B cell (primary cell): ENCODE measurements at places on chromosomes 7 and 10. TPM values are rescaled to one million over a fixed set of nuclear protein-coding genes. Genes with fewer than 3 reads are reported as not detected.
A peak's percentile ranks its signal among the peaks of the same experiment; 100 is the strongest.

GRCh38 chr7:156988343-156989185 lies 21.9 kb downstream of the MNX1 start:
- no peaks in the 10 kb centered on the region for H3K36me3 ChIP-seq
- H3K27ac ChIP-seq: no peak overlapping the region
- H3K4me3 ChIP-seq: no peak overlapping the region
- H3K4me1 ChIP-seq: no peaks in the 10 kb centered on the region

GRCh38 chr10:110562348-110562747 lies 5.1 kb upstream of the SMC3 start:
- H3K27ac ChIP-seq: no peak overlapping the region
- no peak overlapping the region for H3K4me3 ChIP-seq
- no peak for DNase-seq
- H3K4me1 ChIP-seq: peaks cover 5% of the 10 kb centered on the region
- H3K27me3 ChIP-seq: peaks cover 10% of the 10 kb centered on the region

DNA sequence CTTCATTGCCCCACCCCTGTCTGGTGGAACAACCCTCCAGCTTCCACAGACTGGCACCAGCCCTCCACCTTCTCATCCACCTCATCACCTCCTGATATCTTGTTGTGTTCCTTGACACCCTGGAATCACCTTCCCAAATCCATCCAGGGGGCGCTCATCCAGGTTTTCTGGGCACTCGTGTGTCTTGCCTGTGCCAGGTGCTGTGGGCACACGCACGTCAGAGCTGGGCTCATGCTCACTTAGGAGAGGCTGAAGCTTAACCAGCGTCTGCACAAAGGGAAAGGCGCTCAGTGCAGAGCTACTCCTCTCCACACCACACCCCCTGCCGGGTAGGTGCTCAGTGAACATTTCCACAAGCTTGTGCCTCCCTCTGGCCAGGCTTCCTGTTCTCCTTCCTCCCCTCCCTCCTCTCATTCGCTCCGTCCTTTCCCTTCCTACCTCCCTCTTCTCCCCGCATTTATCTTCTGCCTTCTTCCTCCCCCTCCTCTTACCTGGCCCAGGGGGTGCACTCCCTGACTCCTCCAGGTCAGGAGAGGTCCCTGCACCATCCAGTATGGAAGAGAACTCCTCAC lies 4.8 kb downstream of the ADCYAP1R1 start:
- H3K36me3 ChIP-seq: no peaks in the 10 kb centered on the region
- H3K4me3 ChIP-seq: no peak overlapping the region
- H3K27me3 ChIP-seq: peaks cover 12% of the 10 kb centered on the region
- DNase-seq: no peak
- no peaks in the 10 kb centered on the region for H3K4me1 ChIP-seq

- no peaks in the 10 kb centered on the region for H3K36me3 ChIP-seq
- H3K4me1 ChIP-seq: no peaks in the 10 kb centered on the region
- H3K27ac ChIP-seq: no peak overlapping the region
- DNase-seq: no peak
- no peaks in the 10 kb centered on the region for H3K27me3 ChIP-seq
These were observed 119.0 kb upstream of the KCNMA1 start for GRCh38 chr10:77756319-77757232.

GRCh38 chr7:121544726-121545125 lies 148.6 kb upstream of the FAM3C start:
- no peak overlapping the region for H3K27ac ChIP-seq
- no peaks in the 10 kb centered on the region for H3K36me3 ChIP-seq
- H3K4me3 ChIP-seq: no peak overlapping the region
- no peaks in the 10 kb centered on the region for H3K4me1 ChIP-seq
- DNase-seq: no peak
- no peaks in the 10 kb centered on the region for H3K27me3 ChIP-seq

- no peaks in the 10 kb centered on the region for H3K27me3 ChIP-seq
- H3K27ac ChIP-seq: no peak overlapping the region
- no peaks in the 10 kb centered on the region for H3K36me3 ChIP-seq
These were observed 84.0 kb downstream of the ANLN start for GRCh38 chr7:36473454-36474282.

GRCh38 chr7:4006687-4007086 lies 675.4 kb upstream of the FOXK1 start:
- no peak for DNase-seq
- no peak overlapping the region for H3K4me3 ChIP-seq
- no peaks in the 10 kb centered on the region for H3K36me3 ChIP-seq
- H3K27me3 ChIP-seq: no peaks in the 10 kb centered on the region

DNA sequence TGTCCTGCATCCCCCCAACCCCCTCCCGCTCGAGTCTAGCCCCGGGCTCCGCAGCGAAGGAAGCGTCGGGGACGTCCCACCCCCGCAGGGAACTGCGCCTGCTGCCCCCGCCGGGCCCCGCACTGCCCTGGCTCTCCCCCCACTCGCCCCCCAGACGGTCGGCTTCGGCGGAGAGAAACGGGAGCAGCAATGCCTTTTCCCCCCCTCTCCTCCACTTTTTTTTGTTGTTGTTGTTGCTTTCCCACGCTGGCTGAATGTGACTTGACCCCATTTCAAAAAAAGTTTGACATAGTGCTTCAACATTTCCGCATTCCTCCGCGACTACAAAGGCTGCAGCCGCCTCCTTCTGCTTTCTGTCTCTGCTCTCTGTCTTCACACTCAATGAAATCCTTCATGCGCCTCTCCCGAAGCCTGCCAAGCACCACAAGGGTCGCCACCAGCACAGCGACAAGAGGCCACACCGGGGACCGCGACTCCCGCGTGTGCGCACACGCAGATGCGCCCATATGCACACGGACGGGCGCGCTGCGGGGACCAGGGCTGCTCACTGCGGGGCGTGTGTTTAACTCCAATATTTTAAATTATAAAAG lies 1.0 kb downstream of the CDK6 start:
- H3K27me3 ChIP-seq: no peaks in the 10 kb centered on the region
- H3K4me3 ChIP-seq: peak overlapping the region; percentile 88
- H3K27ac ChIP-seq: peak overlapping the region; percentile 55
- H3K36me3 ChIP-seq: no peaks in the 10 kb centered on the region

- peaks cover 24% of the 10 kb centered on the region for H3K4me1 ChIP-seq
- peak; percentile 42 for DNase-seq
- H3K36me3 ChIP-seq: no peaks in the 10 kb centered on the region
- H3K27ac ChIP-seq: peak overlapping the region; percentile 30
- H3K27me3 ChIP-seq: no peaks in the 10 kb centered on the region
These were observed 119.7 kb downstream of the ABLIM1 start for GRCh38 chr10:114538181-114538906.

DNA sequence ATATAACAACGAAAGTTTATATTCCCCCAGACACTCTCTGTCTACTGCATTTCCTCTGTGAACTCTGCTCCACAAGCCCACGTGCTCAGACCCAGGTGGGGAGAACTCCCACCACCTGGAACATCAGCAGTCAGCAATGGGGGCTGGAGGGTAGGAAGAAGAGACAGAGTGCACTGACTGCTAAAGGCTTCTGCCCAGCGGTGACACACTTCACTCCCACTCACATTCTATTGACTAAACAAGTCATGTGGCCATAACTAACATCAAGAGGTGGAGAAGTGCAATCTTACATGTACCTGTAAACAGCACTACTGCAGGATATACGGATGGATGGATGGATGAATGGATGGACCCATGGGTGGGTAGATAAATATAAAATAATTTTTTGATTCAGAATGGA lies 122.2 kb downstream of the MPP7 start:
- no peak overlapping the region for H3K27ac ChIP-seq
- H3K36me3 ChIP-seq: no peaks in the 10 kb centered on the region
- H3K27me3 ChIP-seq: no peaks in the 10 kb centered on the region
- peaks cover 7% of the 10 kb centered on the region for H3K4me1 ChIP-seq
- no peak overlapping the region for H3K4me3 ChIP-seq

GRCh38 chr7:137771679-137772078 lies 75.1 kb downstream of the DGKI start:
- no peak overlapping the region for H3K4me3 ChIP-seq
- H3K27me3 ChIP-seq: no peaks in the 10 kb centered on the region
- DNase-seq: no peak
- no peaks in the 10 kb centered on the region for H3K36me3 ChIP-seq
- no peak overlapping the region for H3K27ac ChIP-seq

The AFAP1L2 gene
- 3.8 and 4.9 TPM in 2 replicates for total RNA-seq

The HMX2 gene
- total RNA-seq: not detected in 2 replicates

The CYP2C19 gene
- not detected in 2 replicates for total RNA-seq

The PTPN20 gene
- total RNA-seq: 2.4 and 4.2 TPM in 2 replicates
